ENCODE measurements at places on chromosomes 1 and 21.
A peak's percentile ranks its signal among the peaks of the same experiment; 100 is the strongest.

DNA sequence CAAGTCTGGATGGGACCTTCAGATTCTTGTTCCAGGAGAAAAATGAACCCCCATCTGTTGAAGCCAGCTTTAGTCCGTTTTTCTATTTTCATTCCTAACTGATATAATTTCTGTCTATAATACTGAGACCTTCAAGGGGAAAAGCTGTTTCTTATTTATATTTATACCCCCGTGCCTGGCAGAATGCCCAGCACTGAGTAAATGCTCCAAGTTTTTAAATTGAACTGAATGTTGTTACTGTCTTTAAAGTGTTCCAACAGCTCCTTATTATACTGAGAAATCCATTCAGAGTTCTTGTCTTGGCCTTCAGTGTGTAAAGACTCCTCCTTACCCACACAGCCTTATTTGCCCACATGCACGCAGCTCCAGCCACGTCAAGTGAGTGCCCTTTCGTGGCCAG, 178.6 kb upstream of the HMGB4 start:
- no peak for DNase-seq

GRCh38 chr1:226549094-226549936, 751 bp downstream of the STUM start:
- DNase-seq: no peak

DNA sequence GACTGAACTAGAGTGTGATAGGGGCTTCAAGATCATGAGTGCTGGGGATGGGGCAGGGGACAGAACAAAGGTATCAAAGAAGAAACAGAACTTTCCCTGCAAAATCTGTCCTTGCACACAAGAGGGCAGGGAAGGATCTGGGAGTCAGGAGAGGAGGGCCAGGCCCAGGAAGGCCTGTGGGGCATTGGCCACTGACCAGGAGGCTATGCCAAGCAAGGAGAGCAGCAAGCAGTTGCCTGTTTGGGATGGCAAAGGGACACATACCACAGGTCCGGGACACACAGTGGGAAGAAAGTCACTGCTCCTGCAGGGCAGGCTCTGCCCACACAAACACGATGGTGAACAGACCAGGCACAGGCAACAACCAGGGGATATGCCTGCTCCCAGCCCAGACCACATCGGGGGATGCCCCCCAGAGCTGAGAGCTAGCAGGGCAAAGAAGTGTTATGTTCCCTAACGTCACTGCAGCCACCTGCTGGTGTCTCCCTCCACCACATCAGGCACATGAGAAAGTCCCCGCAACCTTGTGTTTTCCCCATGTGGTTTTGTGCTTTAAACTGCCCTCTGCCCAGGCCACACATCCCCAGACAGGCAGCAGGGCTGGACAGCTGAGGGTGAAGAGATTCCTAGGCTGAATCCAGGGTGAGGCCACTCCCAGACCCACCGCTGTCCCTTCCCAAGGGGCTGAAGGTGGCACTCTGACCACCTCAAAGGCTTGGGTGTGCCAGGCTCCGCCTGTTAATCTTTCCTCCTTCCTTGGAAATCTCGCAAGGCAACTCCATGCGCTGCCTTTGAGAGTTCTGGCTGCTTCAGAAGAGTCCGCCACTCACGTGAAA, 53.6 kb downstream of the KIF21B start:
- no peak for DNase-seq

GRCh38 chr1:26254404-26254803, 20.4 kb downstream of the CEP85 start:
- DNase-seq: no peak

- DNase-seq: no peak
Observed at GRCh38 chr1:43309405-43310025, 8.7 kb downstream of the TIE1 start.

DNA sequence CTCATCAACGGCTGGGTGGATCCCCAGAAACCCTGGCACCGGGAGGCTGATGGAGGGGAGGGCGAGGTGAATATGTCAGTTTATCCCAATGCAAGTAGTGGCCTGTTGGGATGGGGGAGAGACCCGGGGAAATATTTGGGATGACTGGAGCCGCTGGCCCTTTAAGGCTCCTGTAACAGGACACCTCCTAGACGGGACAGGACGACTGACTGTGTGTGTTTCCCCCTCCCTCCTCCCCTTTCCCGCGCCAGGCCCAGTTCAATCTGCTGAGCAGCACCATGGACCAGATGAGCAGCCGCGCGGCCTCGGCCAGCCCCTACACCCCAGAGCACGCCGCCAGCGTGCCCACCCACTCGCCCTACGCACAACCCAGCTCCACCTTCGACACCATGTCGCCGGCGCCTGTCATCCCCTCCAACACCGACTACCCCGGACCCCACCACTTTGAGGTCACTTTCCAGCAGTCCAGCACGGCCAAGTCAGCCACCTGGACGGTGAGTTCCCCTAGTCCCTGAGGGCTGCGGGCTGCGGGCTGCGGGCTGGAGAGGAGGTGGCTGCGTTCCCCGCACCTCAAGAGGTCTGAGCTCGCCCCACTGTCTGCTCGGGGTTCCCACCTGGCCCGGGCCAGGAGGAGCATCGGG, 44.8 kb upstream of the CCDC27 start:
- DNase-seq: no peak

DNA sequence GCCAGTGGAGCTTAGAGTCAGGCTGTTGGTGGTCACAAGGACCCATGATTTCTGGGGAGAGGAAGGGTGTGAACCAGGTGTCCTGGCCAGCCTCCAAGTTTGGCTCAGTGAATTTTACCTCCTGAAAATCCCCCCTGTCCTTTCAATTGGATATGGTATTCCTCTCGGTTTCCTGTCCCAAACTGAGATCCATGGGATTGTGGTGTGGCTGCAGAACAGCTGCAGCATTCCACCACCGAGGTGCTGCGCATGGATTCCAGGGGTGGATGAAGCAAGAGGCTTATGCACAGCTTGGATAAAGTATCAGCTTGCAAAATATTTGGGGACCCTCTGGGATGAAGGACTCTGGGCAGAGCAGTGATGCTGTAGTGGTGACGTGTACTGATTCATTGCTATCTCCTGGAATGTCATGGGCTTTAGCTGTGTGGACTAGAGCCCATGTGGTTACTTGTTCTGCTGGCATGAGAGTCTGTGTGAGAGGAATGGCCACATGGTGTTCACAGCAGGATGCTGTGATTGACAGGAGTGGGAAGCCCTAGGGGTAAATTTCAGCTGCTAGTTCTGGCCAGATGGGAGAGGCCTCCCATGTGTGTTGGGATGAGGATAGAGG, 148.7 kb upstream of the SPAG17 start:
- DNase-seq: no peak

GRCh38 chr1:169316556-169316955, 51.0 kb downstream of the NME7 start:
- no peak for DNase-seq

DNA sequence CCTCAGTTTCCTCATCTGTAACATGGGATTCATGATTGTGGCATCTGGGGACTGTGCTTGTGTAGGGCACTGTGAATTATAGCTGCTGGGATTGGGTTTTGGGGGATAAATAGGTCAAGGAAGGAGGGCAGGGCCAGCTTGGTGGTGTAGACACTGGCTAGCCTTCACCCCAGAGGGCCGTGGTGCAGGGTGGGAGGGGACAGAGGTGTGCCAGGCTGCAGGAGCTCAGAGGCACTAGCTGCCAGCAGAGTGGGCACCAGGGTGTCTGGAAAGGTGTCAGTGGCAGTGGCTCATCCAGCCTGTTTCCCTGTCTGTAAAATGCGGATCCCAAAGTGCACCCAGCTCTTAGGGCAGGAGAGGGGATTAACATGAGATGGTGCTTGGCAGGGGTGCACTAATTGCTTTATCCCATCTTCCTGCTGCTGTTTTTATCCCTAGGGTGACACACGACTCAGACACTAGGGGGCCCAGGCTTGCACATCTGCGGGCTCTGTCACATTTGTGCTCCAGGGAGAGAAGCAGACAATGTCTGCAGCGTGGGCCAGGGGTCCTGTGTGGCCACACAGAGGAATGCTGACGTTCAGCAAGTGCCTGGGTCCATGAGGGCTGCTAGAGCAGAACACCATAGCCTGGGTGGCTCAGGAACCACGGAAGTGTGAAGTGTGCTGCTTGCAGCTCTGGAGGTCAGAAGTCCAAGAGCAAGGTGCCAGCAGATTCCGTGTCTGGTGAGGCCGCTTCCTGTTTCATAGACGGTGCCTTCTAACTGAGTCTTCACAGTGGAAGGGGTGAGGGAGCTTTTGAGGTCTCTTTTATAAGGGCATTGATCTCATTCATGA, 19.3 kb downstream of the OBSCN start:
- DNase-seq: no peak

DNA sequence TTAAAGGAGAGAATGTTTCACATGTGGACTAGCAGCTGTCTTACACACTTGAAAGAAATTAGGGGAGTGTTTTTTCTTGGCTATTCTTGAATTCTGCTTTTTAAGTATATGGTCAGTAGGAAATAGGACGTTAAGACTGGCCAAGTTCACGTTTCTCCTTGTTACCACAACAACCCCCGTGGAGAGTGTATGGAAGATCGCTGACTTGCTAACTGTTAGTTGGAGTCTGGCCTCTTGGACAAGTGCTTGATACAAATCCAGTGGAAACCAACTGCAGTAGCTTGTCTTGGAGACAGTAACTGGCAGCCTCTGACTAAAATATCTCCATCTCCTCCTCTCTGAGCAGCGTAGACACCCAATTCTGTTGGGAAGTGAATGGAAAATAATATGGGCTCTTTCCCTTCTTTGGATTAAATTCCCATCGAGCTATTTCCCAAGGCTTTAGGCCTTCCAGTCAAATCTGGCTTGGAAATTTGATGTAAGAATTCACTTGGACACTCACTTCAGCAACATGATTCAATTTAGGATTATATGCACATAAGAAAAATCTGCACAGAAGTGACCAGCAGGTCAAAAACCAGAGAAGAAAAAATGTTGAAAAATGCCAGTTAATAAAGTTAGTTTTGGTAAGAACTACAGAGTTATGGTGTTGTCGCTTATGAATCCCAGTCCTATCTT, 3.6 kb upstream of the NFIA start:
- DNase-seq: no peak

DNA sequence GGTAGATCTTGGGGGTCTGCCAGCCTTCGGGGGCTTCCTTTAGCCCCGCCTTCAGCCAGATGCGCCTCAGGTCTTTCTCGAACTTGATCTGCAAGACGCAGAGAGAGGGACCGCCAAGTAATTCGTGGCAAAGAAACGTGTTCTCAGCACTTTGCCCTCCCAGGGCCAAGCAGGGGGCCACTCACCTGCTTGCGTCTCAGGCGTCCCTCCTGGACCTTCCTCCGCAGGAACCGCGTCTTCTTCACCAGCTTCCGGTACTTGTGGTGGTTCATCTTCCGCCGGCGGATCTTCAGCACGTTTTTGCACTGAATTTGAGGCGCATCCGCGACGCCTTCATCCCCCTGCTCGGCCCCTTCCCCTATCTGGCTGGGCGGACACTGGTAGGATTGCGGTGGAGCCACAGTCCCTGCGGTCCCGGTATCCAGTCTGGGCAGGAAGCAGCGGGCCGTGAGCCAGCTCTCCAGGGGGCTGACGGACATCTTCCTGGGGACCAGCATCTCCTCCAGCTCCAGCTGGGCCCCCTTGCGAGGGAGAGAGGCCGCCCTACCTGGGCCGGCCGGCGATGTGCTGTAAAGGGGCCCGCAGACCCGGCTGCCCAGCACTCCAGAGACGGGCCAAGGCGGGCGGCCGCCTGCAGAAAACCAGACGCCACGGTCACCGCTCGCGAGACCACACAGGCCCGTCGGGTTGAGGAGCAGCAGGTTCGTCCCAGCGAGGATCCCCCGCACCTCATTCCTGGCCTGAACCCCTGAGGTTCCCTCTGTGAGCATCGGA, 1.0 kb downstream of the AURKAIP1 start:
- DNase-seq: no peak

GRCh38 chr1:1334835-1335234, 3.8 kb downstream of the TAS1R3 start:
- DNase-seq: no peak

GRCh38 chr1:44485934-44486460, 80.9 kb downstream of the RNF220 start:
- DNase-seq: no peak

- no peak for DNase-seq
Observed at GRCh38 chr1:223456747-223457146, 63.5 kb downstream of the CCDC185 start.

DNA sequence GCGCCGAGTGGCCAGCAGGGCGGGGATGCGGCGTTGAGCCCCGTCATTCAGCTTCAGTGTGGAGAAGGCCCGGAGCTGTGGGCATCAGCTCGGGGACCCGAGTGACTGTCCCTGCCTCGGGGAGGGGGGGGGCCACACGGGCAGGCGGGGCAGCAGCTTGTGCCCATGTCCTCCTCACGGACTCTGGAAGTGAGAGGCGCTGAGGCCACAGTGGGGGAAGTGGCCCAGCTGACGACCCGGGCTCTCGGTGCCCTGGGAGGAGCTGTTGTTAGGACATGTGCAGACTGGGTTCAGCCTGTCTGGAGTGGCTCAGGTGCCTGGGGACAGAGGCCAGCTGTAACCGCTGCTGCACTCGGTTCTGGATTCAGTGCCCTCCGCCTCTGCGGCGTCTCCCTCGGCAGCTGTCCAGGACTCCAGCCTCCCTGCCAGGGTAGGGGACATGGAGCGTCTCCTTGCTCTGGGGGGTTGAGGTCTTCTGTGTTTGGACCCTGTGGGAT, 71.1 kb downstream of the SKI start:
- no peak for DNase-seq

DNA sequence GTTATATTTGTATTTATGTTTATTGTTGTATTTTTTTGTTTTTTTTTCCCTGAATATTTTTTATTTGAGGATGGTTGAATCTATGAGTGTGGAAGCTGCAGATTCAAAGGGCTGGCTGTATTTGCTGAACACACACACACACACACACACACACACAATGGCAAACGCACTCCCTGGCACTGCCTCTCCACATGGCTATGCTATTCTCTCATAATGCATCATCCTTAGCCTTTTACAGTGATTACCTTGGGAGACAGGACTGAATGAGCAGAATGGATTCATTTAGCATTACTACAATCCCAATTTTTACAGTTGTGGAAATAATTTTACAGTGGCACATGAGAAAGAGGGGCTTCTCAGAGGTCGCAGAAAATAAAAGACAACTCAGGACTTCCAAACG, 390.1 kb downstream of the PCP4 start:
- no peak for DNase-seq

DNA sequence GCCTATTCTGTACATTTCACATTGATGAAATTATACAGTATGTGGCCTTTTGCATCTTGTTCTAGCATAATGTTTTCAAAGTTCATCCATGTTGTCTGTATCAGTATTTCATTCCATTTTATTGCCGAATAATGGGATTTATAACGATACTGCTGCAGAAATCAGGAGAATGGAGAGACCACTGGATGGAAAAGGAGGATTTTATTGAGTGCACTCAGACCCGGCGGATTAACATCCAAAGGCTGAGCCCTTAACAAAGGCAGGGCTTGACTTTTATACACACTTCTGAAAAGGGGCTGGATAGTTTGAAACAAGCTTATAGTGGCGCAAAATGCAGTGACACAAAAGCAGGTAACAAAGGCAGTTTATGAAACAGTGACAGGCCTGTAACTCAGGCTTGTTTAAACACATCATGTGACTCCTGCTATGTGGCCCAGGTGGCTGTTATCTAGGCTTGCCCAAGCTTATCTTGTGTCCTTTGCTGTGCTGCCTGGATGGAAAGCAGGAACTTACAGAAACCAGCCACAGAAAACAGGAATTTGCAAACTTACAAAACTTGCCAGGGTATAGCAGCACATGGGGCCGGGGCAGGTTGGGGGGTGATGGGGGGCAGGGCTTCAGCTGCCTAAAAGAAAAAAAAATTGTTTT, 32.8 kb upstream of the KCNJ15 start:
- peak; percentile 36 for DNase-seq

Data from T-helper 2 cell (primary cell).